ENCODE measurements at places on chromosomes 4 and X.

DNA sequence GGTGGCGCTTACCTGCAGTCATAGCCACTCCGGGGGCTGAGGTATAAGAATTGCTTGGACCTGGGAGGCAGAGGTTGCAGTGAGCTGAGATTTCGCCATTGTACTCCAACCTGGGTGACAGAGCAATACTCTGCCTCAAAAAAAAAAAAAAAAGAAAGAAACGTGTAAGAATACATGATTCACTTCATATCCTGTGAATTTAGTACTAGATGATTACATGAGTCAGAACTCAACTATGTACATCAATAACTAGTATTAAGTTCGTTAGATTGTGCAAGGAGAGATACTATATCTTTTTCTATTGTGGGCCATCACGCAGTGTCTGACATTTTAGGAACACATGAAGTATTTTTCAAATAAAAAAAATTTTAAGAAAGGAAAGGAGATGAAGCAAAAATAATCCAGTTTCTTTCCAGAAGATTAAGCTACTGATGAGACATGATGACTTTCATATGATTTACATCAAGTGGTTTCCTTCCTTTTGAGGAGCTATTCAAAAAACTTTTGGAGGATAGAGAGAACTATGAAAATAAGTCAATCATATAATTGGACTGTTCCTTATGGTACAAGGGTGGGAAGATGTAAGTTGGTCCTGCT lies 64.7 kb upstream of the EXOC1L start:
- no peak for DNase-seq

DNA sequence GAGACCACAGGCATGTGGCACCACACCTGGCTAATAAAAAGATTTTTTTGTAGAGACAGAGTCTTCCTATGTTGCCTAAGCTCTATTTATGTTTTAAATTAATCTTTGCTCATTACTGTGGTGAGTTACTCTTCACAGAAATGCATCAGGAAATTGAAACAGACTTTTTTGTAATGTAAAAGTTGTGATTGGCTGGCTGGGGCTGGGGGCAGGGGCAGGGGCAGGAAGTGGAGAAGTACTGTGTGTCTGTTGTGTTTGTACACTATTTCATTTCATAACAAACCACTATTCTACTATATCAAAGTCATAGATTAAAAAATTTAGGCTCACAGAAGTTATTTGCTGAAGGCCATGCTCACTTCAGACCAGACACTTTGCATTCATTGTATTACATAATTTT lies 19.1 kb upstream of the ABRAXAS1 start:
- no peak for DNase-seq

GRCh38 chrX:20438871-20439526 lies 172.3 kb upstream of the RPS6KA3 start:
- DNase-seq, result no peak

- DNase-seq, result no peak
Measured at GRCh38 chr4:107512549-107512948, 207.5 kb downstream of the PAPSS1 start.

- DNase-seq, result no peak
Measured at GRCh38 chr4:89140168-89140759, 28.9 kb downstream of the TIGD2 start.

- no peak for DNase-seq
Measured at GRCh38 chrX:3713937-3714434, 537 bp upstream of the PRKX start.

GRCh38 chr4:69147334-69147733 lies 51.1 kb downstream of the UGT2B7 start:
- no peak for DNase-seq

All from D341Med (cell line).